ENCODE measurements at places on chromosomes 1 and 21. TPM values are rescaled to one million over a fixed set of nuclear protein-coding genes. Genes with fewer than 3 reads are reported as not detected.

HSD11B1 gene
- total RNA-seq = 0.36 TPM

- DNase-seq = no peak
- H3K27me3 ChIP-seq = no peaks in the 10 kb centered on the region
- no peaks in the 10 kb centered on the region for H3K4me1 ChIP-seq
- no peaks in the 10 kb centered on the region for H3K36me3 ChIP-seq
- H3K4me3 ChIP-seq = no peak overlapping the region
Observed at GRCh38 chr1:79323239-79324025, 316.9 kb upstream of the ADGRL4 start.

DNA sequence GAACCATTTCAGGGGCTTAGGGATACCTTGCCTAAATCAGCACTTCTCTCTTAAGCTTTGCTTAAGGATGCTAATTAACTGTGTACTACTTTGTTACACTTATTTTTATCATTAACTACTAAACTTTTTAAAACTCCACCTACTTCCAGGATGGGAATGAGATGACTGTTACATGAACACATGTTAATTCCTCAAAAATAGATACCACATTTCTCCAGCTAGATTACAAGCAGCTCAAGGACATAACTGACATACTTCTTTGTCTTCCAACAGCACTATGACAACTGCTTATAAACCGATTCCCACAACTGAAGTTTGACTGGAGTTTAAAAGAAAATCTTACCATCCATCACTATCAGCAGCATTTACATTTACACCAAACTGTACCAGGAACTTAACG is 53.7 kb downstream of the TP53BP2 start:
- H3K36me3 ChIP-seq = peaks cover 3% of the 10 kb centered on the region
- no peak for DNase-seq
- no peak overlapping the region for H3K4me3 ChIP-seq
- H3K27me3 ChIP-seq = no peaks in the 10 kb centered on the region
- H3K4me1 ChIP-seq = no peaks in the 10 kb centered on the region
- H3K27ac ChIP-seq = no peak overlapping the region

RGS16 gene
- total RNA-seq = 70.7 TPM

DNA sequence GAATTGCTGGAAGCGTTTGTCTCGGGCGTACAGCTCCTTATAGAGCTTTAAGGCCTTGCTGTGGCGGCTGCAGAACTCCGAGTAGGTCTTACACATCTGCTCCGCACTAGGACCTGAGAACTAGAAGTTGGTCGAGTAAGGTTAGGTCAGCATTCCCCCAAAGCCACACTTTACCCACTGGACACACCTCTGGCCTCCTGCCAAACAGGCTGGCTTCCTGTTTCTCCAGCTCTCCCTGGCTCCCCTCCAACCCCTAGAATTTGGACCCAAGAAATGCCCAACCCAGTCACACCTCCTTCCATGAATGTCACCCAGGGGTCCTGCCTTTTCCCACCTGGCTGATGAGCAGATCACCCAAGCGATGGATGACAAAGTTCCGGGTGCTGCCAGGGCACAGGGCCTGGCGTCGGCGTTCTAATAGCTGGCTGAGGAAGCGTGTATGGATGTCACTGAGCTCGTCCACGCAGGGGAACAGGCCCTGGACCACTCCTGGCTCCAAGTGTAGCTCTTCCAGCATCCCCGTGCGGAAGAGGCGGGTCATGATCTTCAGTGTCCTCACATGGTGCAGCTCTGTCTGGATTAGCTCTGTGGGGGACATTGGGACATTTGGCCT is 15.6 kb downstream of the ARHGEF2 start:
- peaks cover 27% of the 10 kb centered on the region for H3K4me1 ChIP-seq
- no peak for DNase-seq
- peaks cover 43% of the 10 kb centered on the region for H3K36me3 ChIP-seq
- H3K4me3 ChIP-seq = no peak overlapping the region

DNA sequence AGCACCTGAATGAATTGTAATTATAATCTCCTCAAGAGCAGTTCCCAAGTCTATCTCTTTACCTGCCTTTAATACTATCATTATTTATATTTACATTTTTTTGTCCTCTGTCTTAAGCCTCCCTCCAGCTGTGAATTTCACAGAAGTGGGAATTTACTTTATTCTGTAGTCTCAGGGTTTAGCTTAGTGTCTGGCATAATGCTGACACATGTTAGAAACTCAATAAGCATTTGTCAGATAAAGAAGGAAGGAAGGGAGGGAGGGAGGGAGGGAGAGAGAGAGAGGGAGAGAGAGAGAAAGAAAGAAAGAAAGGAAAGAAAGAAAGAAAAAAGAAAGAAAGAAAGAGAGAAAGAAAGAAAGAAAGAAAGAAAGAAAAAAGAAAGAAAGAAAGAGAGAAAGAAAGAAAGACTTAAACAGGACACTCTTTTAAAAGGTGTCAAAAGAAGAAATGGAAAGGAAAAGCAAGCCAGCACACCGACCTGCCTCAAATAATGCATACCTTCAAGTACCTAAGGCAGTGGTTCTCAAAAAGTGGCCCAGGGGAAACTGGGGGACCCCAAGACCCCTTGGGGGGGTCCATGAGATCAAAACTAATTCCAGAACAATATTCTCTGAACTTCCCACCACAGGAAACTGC is 1.8 kb upstream of the PGLYRP4 start:
- no peaks in the 10 kb centered on the region for H3K36me3 ChIP-seq
- H3K4me3 ChIP-seq = no peak overlapping the region
- H3K4me1 ChIP-seq = peaks cover 11% of the 10 kb centered on the region
- H3K27me3 ChIP-seq = peaks cover 43% of the 10 kb centered on the region
- no peak for DNase-seq
- no peak overlapping the region for H3K27ac ChIP-seq

GRCh38 chr1:60759291-60759690 is 323.1 kb upstream of the NFIA start:
- no peak overlapping the region for H3K27ac ChIP-seq
- no peaks in the 10 kb centered on the region for H3K36me3 ChIP-seq
- no peak for DNase-seq
- no peak overlapping the region for H3K4me3 ChIP-seq

SV2A gene
- 12.5 TPM for total RNA-seq

- peaks cover 34% of the 10 kb centered on the region for H3K36me3 ChIP-seq
- DNase-seq = no peak
- H3K27ac ChIP-seq = no peak overlapping the region
- no peaks in the 10 kb centered on the region for H3K27me3 ChIP-seq
- H3K4me3 ChIP-seq = no peak overlapping the region
Observed at GRCh38 chr1:114446198-114446597, 64.8 kb downstream of the TRIM33 start.

HSF2BP gene
- total RNA-seq = 0.68 TPM

- no peaks in the 10 kb centered on the region for H3K36me3 ChIP-seq
- H3K4me1 ChIP-seq = no peaks in the 10 kb centered on the region
- DNase-seq = no peak
- H3K4me3 ChIP-seq = no peak overlapping the region
- no peaks in the 10 kb centered on the region for H3K27me3 ChIP-seq
- no peak overlapping the region for H3K27ac ChIP-seq
Observed at GRCh38 chr1:104768466-104768865, 1018.8 kb downstream of the AMY1C start.

DNA sequence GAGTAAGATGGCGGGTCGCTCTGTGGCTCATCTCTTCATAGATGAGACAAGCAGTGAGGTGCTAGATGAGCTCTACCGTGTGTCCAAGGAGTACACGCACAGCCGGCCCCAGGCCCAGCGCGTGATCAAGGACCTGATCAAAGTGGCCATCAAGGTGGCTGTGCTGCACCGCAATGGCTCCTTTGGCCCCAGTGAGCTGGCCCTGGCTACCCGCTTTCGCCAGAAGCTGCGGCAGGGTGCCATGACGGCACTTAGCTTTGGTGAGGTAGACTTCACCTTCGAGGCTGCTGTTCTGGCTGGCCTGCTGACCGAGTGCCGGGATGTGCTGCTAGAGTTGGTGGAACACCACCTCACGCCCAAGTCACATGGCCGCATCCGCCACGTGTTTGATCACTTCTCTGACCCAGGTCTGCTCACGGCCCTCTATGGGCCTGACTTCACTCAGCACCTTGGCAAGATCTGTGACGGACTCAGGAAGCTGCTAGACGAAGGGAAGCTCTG is 2.4 kb downstream of the TNFAIP8L2 start:
- no peaks in the 10 kb centered on the region for H3K27me3 ChIP-seq
- H3K27ac ChIP-seq = peak overlapping the region; percentile 94
- H3K4me3 ChIP-seq = peak overlapping the region; percentile 94
- peak; percentile 28 for DNase-seq

DNA sequence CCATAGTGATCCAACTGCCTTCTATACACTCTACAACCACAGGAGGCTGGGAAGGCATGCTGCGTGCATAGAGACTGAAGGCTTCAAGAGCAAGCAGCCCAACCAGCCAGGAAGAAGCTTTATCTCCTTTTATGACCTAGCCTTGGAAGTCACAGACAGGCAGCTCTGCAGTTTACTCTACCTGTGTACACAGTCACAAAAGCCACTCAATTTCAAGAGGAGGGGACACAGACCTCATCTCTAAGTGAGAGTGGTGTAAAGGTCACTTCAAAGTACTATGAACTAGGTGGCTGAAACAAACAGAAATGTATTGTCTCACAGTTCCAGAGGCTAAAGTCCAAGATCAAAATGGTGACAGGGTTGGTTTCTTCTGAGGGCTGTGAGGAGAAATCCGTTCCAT is 69.6 kb upstream of the GJB5 start:
- H3K4me3 ChIP-seq = no peak overlapping the region
- H3K27ac ChIP-seq = no peak overlapping the region

ZNF281 gene
- 20.8 TPM for total RNA-seq

- no peak overlapping the region for H3K27ac ChIP-seq
- no peak for DNase-seq
- H3K4me1 ChIP-seq = no peaks in the 10 kb centered on the region
- H3K27me3 ChIP-seq = no peaks in the 10 kb centered on the region
- no peak overlapping the region for H3K4me3 ChIP-seq
Observed at GRCh38 chr1:71298633-71299032, 217.8 kb upstream of the ZRANB2 start.

DNA sequence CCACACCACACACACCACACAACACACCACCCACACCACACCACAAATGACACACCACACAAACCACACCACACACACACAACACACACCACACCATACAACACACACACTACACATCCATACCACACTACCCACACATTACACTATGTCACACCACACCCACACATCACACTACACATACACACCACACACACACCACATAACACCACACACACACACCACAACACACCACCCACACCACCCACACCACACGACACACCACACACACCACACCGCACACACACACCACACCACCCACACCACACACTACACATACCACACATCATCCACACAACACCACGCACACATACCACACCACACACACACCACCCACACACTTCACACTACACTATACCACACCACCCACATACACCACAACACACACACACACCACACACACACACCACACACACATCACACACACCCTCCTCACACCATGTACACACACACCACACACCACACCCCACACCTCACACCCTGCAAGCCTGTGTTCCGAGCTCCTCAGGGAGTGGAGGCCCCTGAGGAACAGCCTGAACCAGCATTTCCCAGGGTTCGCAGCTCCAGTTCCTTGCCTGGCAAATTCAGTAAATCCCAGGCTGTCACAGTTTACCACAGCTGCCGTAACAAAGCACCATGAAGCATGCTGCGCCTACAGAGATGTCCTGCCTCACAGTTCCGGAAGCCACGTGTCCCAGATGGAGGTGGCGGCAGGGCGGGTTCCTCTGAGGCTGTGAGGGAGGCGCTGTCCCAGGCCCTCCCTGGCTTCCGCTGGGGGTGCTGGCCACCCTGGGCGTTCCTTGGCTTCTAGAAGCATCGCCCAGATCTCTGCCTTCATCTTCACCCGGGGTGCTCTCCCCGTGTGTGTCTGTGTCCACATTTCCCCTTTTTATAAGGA is 69.8 kb upstream of the ATP5PO start:
- no peaks in the 10 kb centered on the region for H3K27me3 ChIP-seq
- H3K4me3 ChIP-seq = no peak overlapping the region
- peaks cover 29% of the 10 kb centered on the region for H3K4me1 ChIP-seq
- no peak for DNase-seq
- peak overlapping the region; percentile 43 for H3K27ac ChIP-seq
- peaks cover 6% of the 10 kb centered on the region for H3K36me3 ChIP-seq

DNA sequence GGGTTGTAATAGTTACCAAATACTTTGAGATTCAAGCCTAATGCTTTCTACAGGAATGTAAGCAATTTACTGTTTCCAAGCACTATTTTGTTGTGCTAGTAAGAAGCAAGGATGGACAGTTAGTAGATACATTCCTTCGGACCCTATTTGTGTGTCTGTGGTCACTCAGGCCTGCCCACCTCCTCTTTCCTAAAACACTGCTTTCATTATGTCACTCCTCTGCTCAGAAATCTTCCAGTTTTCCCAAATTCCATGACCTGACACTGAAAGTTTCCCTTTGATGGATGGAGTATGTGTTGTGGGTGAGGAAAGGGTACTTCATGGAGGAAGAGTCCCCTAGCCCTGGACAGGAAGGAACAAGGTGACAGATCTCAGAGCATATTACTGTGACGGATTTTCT is 141.1 kb downstream of the DISP1 start:
- peaks cover 8% of the 10 kb centered on the region for H3K36me3 ChIP-seq
- peaks cover 2% of the 10 kb centered on the region for H3K4me1 ChIP-seq
- no peaks in the 10 kb centered on the region for H3K27me3 ChIP-seq
- H3K4me3 ChIP-seq = no peak overlapping the region
- no peak for DNase-seq

- peaks cover 3% of the 10 kb centered on the region for H3K27me3 ChIP-seq
- no peak overlapping the region for H3K27ac ChIP-seq
- H3K4me1 ChIP-seq = peaks cover 4% of the 10 kb centered on the region
- H3K36me3 ChIP-seq = no peaks in the 10 kb centered on the region
- H3K4me3 ChIP-seq = no peak overlapping the region
- DNase-seq = no peak
Observed at GRCh38 chr1:2972011-2972878, 49.0 kb upstream of the ACTRT2 start.

Data from activated naive CD8-positive, alpha-beta T cell treated with anti-CD3 and anti-CD28 coated beads for 36 hours (primary cell).